Activated CD4-positive, alpha-beta T cell treated with anti-CD3 and anti-CD28 coated beads, Interleukin-2, amount 50 U/mL, for 48 hours (primary cell): ENCODE measurements at places on chromosomes 2 and 18.

GRCh38 chr2:147660680-147661079, 184.1 kb upstream of the ACVR2A start:
- DNase-seq = no peak

DNA sequence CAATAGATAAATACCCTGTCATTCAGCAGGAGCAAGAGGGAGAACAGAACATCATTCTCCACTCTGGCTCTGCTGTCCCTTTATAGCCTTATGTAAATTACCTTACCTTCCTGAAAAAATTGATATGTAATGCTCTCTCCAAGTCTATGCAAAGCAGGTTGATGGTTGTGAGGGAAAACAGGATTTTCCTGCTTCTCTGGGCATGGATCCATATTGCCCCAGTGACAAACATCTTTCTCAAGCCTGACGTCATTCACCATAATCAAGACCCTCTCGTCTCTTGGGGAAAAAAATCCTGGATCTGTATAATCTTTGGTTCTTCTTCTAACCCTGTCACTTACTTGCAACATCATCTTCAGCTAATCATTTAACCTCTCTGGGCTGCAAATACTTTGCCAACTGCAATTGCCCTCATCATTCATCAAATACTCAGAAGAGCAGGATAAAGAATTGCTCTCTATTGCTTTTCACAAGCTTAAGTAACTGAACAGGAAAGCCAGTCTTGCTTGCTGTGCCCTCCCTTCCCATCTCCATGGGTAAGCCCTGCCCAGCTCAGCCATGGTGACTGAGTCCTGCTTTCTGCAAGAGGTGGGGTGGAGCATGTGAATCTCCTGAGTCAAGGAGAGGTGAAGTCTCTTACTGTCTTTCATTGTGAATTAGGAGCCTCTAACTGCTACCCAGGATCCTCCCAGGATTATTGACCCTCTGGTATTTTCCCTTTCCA, 123.7 kb upstream of the KLF7 start:
- no peak for DNase-seq

DNA sequence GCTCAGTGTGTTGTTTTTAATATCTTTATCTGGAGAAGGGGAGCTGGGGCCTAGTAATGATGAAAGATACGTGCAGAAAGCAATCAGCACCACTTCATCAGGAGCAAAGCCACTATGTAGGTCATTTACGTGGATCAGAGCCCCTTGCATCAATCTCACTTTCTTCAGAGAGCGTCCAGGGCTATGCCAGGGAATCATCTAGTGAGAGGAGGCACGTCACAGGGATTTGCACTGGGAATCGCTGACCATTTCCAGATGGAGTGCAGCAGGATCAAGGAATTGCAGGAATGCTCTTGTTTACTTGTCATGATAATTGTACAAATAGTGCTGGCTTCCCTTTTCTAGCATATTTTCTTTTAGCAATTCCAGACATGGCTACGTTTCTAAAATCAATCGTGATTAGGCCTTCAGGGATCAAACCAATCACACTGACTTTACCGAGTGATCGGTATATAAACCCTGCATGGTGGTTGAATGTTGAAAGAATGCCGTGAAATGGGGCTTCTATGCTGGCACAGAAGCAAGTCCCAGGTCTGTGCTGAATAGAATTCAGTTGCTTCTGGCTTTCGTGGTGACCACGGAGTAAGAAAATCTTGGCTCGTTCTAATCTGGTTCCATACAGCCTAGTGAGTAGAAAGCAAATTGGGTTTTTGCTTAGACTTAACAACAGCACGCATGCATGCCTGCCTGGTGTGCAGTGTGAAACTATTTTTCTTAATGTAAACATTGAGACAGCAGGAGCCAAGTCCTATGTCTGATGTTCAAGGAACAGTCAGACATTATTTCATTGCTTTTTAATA, 122.8 kb downstream of the TMEM200C start:
- DNase-seq = no peak

DNA sequence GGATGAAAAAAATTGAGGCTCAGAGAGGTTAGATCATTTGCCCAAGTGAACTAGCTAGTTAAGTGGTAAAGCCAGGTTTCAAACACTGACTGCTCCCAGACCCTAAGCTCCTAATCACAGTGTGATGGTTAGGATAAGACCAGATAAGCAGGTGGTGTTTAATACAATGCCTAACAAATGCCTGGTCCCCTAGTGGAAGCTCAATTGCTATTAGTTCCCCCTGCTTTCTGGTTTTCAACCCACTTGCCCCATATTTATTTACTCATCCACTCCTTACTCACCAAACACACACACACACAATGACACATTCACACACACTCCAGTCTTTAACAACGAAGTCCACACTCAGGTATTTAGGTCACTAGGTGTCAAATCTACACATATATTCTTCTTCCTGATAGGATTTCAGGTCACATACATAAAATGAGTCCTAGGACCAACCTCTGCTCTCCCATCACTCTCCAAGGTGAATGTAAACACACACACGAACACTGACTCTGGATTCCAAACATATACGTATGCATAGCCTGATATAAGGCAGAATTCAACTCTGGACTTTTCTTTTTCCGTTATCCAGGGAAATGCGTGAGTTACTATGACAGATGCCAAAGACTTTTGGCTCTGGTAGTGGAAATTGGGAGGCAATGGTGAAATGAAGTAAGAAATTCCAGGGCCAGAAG, 73.6 kb upstream of the TSPYL6 start:
- DNase-seq = no peak

DNA sequence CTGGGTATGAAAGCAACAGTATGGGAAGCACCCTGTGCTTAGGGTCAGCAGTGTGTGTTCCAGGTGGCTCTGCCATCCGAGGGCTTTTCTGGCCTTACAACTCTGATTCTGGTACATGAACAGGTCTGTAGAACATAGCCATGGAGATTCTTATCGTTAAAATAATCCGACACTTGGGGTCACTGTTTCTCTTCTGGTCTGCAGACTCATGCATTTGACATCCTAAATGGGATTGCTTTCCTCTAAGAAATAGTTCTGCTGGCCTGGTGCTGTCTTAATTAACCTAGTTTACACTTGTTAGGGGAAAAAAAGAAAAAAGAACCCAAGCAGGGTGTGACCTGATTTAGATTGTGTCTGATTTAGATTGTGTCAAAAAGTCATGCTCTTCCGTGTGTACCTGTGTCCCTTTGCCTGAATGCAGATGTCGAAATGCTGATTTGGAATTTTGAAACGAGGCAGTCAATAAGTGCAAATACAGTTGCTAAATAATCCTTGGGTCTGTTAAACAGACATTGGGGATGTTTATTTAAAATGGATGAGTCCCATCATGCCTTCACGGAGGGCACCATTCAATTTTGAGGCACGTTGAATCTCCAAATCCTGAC, 59.6 kb downstream of the TRPM8 start:
- no peak for DNase-seq

DNA sequence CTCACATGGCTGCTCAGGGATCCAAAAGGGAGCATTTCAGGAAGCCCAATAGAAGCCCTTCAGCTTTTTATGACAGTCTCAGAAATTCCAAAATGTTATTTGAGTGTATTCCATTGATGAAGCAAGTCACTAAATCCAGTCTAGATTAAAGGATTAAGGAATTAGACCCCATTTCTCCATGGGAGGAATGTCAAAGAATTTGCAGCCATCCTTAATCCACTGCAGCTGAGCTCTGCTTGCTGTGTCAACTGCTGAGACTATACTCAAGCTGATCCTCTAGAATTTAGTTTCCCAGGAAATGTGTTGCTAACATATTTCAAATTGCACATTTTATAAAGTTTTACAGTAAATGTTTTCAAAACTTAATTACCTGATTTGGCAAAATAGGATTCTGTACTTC, 28.4 kb upstream of the C2orf69 start:
- DNase-seq = no peak

DNA sequence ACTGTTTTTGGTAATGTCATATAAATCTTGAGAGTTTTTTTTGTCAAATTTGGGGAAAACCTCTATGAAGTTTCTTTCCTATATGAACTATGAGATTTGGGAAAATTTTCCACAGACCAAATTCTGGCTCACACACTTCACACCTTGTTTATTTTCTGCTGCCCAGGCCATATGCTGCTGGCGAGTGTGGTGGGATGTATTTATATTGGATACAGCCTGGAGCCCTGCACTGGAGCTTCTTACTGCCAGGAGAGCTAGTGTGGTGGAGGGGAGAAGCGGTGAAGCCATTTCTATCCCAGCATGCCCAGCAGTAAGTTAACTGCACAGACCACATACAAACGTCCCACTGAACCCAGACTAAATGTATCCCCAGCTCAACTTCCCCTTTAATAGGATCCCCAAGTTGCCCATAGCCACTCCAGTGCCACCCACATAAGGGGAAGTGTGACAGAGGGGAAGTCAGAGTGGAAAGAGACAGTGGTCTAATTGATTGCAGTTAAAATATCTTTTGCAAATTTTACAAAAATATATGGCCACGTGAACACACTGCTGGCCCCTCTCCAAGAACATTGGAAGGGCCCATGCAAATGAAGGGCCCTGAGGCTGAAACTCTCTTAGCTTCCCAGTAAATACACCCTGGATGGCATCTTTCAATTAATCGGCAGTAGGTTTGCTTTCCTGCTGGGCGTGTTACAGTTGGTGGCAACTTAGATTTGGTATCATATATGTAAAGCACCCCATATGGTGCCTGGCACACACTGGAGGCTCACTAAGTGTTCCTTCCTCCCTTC, 146.6 kb upstream of the ITGA6 start:
- no peak for DNase-seq

GRCh38 chr2:178283341-178283918, 89.1 kb downstream of the OSBPL6 start:
- no peak for DNase-seq

DNA sequence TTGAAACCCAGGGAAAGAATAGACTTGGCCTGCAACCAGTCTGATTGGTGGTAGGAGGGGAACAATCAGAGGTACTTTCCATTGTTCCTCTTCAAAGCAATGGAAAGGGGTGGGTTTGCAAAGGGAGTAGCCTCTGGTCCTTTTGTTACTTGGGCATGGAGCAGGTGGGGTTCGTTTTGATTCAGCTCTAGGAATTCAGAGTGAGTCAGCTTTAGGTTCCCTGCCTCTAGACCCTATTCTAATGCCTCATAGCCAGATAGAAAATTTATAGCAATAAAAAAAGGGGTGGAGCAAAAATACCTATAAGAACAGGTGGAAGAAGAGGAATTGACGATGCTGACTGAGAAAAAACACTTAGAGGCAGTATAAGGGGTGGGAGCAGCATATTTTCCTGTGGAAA, 636.4 kb downstream of the PLCL1 start:
- no peak for DNase-seq

- no peak for DNase-seq
Observed at GRCh38 chr2:219272356-219272755, 6.8 kb upstream of the DNAJB2 start.

DNA sequence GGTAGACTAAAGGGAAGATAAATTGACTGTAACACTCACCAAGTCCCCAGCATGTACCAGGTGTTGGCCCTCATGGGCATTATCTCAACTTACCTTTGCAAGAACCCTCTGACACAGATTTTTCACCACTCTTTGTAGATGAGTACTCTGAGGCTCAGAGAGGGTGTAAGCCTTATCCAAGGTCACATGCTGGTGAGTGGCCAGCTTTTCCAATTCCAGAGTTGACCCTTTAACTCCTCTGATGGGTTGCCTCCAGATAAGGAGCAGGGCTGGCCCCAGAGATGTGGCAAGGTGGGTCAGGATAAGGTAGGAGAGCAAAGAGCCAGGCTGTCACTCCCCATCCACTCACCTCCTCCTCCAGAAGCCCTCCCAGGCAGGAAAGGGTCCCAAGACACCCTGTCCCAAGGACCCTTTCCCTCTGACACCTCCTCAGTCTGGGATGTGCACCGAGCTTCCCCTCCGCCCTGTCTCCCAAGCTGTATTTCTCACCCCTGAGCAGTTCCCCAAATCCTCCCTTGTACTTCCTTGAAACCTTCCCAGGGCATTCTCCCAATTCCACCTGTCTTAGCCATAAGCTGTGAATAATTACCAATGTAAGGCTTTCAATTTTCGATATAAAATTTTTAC, 165.9 kb downstream of the ZFP36L2 start:
- DNase-seq = no peak

DNA sequence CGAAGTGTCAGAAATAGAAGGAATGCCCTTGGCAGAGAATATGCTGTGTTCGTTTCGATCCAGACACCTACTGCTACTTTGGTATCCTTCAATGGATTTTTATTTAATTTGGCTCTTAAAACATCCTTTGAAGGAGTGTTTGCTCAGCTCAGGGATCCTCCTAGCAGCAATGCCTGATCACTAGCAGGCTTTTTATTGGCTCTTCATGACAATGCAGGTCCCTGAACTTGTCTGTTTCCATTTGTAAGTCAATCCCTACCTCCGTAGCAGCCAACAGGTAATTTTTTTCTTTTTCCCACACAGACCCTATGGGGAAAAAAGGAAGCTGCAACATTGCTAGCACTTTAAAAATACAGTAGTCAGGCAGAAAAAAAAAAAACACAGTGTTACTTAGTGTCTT, 366.2 kb upstream of the LRRTM1 start:
- DNase-seq = no peak

DNA sequence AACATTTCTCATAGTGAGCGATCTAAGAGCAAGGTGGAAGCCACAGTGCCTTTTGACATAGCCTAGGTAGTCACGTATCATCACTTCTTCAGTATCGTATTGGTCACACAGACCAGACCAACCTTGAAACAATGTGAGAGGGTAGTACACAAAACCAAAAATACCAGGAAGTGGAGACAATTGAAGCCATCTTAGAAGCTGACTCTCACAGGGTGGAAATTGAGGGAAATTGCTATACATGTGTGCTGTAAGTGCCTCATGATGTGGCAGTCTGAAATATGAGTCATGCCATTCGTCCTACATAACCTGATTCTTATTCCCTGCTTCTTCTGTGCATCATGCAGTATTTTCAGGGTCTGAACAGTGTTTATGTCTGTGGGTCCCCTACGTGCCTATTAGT, 62.3 kb upstream of the STON1 start:
- DNase-seq = no peak

DNA sequence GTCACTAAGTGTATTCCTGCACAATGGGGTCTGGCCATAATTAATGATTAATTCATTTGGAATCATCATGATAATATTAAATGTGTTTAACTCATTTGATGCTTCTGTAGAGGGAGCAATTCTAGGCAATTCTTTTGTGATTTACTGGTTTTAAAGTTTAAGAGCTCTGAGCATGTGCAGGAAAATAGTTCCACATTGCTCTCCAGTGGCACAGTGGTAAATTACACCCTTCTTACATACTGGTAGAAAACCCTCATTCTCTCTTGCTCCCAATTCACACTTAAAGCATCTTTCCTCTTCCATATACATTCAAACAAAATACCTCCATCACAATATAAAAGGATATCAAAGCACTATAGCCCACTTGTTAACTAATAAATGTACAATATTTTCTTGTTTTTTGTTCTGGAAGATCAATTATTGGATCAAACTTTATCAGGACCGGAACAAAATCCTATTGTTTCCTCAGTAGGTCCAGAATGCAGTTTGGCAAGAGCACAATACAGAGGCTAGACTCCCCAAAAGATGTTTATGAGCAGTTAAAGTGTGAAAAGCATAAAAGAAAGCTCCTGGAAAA, 844.3 kb downstream of the MBD2 start:
- no peak for DNase-seq
